ENCODE measurements at places on chromosomes 7 and 10.

DNA sequence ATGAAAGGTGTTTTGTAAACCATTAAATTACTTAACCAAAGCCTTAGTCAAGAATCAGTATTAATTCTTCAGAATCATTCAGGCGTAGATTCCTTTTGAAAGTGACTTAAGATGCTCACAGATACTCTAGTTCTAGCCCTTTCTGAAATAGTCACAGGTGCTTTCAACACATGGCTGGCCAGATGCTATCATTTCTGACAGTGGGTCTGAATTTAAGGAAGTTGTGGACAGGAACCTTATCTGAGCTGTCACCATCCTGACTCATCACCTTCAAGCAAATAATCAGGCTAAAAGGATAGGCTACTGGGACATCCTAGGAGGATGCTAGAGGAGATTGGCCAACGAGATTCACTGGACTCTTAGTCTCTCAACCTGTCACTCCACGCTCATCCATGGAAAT, 501.5 kb downstream of the LRMDA start:
- no peak for DNase-seq

- no peak for DNase-seq
Measured at GRCh38 chr7:129665013-129665401, 53.5 kb downstream of the NRF1 start.

- DNase-seq, result no peak
Measured at GRCh38 chr10:131083915-131084790, 227.4 kb downstream of the TCERG1L start.

DNA sequence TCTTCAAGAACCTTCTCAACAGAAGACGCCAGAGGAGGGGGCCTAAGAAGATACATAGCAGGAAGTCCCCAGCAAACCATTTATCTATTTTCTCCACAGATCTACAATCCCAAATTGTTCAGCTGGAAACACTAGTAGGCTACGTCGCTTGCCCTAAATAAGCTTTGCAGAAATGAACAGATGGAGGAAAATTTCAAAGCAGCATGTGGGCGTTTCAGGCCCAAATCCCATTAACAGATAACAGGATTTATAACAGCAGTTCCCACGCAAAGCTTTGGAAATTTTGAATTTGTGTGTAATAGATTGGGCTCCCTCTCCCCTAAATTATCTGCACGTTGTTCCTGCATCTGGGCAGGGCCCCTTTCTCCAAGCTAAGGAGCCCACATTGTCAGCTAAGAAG, 60.6 kb upstream of the FRMD4A start:
- DNase-seq, result no peak

GRCh38 chr10:48455392-48456151, 149.1 kb downstream of the MAPK8 start:
- no peak for DNase-seq

- no peak for DNase-seq
Measured at GRCh38 chr10:85604136-85604725, 762.4 kb downstream of the GRID1 start.

GRCh38 chr10:129328546-129328945, 138.5 kb upstream of the MGMT start:
- no peak for DNase-seq
